Bronchial epithelial cell (primary cell): ENCODE measurements at places on chromosomes 2 and 18.

DNA sequence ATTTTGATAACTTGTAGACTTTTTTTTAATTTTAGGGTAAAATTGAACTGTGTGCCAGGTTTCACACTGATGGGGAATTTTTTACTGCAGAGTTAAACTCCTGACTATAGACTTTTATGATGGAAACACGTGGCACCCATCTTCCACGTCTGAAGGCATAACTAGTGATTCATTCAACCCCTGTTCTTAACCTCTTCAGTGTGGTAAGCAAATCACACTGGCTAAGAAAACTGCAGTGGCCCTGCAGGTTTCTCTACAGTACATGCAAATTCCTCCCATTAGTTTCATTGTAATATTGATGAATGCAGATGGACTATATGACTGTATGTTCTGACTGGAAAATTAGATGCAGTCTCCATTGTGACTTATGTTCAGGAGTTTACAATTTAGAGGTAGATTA is 47.2 kb downstream of the SMAD4 start:
- DNase-seq = no peak

DNA sequence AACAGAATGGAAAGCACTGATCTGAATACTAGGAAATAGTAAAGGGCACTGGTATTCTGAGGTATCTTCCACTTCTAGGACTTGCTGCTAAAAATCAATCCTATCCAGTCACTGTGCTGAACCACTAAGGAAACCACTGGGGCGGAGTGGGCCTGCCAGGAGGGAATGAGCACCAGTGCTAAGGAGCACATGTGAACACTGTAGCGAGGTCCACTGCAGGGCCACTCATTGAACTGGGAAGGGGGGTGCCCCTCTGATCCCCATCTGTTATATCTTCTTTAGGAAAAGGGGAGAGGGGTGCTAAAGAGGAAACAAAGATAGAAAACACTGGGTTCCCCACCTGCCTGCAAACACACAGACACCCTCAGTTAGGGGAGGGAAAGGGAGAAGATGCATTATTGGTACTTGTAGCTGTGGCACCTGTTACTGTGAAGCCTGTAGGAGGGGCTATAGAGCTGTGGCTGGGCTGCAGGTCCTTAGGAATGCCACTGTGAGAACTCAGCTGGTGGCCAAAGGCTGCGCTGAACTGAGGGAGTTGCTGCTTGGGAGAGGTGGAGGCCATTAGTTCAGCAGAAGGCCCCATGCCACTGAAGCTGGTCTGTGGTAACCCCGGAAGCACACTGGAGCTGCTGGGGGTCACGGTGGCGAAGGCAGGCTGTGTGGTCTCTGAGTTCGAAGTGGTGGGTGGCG is 81.8 kb downstream of the INO80D start:
- DNase-seq = no peak

- DNase-seq = peak; percentile 93
Measured at GRCh38 chr18:63909870-63910269, 2.1 kb downstream of the SERPINB10 start.

GRCh38 chr2:233758141-233758540 is 1.9 kb upstream of the UGT1A1 start:
- no peak for DNase-seq

- DNase-seq = peak; percentile 47
Measured at GRCh38 chr2:9967053-9967775, 15.7 kb downstream of the GRHL1 start.

DNA sequence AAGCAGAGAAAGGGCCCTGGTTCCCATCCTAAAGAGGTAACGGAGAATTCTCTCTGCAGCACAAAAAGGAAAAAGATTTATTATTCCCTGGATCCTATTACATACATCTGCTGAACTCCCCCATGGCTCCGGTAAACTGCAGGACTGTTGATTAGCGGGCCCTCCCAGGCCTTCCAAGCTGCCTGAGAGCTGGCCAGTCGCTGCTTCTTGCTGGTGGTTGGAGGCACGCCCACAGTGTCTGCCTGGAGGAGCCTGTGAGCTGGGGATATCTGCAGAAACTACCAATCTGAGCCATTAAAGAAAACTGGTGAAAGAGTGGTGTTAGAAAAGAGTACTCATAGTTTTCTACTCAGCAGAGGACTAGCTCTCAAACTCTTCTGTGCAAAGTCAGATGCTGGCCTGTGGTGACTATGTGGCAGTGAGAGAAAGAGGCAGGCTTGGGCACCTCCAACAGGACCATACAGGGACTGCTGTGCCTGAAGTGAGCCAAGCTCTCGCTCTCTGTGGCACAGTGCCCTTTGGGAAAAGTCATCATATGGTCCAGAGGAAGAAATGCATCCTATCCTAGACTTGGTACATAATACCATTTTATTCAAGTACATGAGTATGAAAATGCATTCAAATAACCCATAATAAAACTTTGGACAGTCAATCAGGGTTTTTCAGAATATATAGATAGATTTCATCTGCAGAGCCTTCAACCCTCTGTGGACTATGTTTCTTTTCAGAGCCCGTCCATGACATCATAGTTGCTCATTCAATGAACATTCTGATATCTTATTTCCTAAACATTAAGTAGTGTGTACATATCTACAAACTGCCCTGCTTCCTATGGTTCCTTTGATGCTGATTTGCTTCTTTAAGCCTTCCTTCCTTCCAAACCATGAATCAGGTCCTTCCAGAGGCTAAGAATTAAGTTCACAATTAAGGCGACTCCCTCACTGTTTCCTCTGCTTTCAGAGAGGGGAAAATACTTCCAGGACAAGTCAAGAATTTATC is 242.0 kb upstream of the LYPD1 start:
- DNase-seq = no peak

- no peak for DNase-seq
Measured at GRCh38 chr18:64179556-64180080, 30.7 kb upstream of the LINC00305 start.

DNA sequence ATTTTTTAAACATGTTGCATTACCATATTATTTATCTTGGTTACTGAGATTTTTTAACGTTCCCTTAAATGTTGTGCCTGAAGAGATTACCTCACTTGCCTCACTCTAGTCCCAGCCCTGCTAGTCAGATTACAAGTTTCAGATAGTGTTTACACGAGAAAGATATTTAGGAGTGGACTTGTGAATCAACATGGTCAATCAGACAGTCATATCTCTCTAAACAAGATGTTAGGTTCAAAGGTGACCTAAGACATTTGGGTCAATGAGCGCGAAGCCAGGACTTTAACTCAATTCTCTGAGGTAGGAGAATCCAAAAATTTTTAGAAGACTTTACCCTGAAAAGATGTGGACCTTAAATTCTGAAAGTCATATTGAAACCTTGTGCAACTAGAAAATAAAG is 14.8 kb upstream of the CALCRL start:
- no peak for DNase-seq

- no peak for DNase-seq
Measured at GRCh38 chr2:154466226-154466625, 232.3 kb upstream of the KCNJ3 start.

DNA sequence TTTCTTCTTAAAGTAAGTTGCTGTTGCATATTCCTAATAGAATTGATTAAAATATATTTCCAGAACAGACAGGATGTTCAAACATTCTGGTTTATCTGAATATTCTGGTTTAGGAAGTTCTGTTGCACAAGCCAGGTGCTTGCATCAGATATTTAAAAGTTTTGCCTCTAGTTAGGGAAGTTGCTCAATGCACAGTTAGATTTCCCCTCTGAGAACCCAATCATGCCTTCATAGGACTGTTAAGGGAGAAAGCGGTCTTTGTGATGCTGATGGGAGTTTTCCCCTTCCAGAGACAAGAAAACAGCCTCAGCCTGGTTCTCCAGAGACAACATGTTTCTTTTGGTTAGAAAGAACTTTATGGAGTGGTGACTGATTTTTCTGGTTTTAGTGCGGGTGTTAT is 65.6 kb upstream of the REV1 start:
- peak; percentile 30 for DNase-seq

DNA sequence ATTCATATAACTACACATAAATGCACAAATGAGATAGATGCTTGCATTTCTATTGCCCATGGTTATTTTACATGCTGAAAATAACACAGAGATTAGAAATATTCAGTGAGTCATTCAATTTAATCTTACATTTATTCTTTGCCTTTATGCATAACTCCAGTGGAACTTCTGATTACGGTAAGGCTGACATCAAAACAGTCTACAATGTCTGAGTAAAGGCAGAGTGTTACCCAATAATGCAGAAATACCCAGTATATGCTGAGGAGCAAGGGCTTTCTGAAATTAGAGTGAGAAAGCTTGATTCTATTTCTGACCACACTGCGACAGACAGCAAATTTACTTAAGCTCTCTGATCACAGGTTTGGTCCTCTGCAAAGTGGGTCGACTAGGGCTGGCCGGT is 9.2 kb downstream of the NMI start:
- DNase-seq = no peak

DNA sequence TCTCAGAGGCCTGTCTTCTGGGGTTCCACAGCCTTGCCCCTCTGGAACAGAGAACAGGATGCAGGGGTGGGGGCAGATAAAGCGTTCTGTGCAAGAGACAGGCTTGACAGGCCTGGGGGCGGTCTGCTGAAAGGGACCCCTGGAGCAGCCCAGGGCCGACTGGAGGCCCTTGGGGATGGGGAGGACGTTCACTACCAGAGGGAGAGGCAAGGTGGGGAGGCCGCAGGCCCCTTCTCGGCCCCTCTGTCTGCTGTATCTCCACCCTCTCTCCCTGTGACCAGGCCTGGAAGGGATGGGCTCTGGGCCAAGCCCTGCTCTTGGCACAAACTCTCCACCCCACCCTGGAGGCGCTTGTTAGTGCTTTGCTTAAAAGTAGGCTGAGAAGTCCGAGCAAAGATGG is 27.3 kb upstream of the INHBB start:
- DNase-seq = no peak

GRCh38 chr2:33014268-33014667 is 67.5 kb downstream of the LTBP1 start:
- DNase-seq = peak; percentile 93

GRCh38 chr2:197939787-197940186 is 135.4 kb downstream of the PLCL1 start:
- DNase-seq = no peak

GRCh38 chr2:69196327-69197117 is 183.5 kb downstream of the ANTXR1 start:
- peak; percentile 34 for DNase-seq

DNA sequence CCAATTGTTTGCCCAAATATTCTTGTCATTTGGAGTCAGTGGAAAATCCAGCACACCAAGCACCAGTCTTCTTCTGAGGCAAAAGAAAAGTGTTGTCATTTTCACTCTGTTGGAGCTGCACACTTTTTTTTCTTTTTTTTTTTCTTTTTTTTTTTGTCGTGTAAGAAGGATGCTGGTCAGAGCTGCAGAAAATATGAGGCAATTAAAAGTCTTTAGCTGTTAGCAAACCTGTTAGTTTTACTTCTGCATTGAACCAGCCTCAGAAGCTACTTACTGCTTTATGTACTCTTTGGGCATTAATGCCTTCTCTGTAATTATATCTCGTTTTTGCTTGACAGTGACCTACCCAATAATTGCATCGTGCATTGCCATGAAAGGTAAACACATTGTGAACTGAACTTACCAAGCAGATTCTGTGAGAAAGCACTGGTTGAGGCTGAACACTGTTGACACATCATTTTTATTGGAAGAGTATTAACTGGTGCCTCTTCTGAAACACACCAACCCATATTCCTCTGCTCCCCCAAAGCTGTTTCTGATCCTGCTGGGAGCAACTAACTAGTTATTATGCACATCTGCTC is 165.4 kb downstream of the CAPN13 start:
- DNase-seq = no peak
